ENCODE measurements at places on chromosomes 1 and 21. TPM values are rescaled to one million over a fixed set of nuclear protein-coding genes. Genes with fewer than 3 reads are reported as not detected.

DNA sequence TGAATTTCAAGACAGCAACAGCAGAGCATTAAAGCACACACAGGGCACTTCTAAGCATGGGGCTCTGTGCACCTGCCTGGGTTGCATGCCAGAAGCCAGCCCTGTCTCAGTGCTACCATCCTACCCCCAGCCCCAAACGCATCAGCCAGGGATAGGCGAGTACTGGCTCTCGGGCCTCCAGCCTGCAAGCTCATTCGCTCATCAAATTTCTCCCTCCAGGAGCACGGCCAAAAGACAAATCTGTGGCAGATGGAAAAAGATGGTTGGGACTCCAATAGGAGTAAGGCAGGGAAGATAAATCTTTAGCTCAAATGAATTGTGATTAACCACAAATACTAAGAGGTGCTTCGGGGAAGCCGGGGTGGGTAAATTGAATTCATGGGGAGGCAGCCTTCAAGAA, 189.6 kb downstream of the KAZN start:
- no peak for DNase-seq

- DNase-seq, result no peak
These were observed 211.9 kb downstream of the NPHP4 start for GRCh38 chr1:5780324-5780716.

DNA sequence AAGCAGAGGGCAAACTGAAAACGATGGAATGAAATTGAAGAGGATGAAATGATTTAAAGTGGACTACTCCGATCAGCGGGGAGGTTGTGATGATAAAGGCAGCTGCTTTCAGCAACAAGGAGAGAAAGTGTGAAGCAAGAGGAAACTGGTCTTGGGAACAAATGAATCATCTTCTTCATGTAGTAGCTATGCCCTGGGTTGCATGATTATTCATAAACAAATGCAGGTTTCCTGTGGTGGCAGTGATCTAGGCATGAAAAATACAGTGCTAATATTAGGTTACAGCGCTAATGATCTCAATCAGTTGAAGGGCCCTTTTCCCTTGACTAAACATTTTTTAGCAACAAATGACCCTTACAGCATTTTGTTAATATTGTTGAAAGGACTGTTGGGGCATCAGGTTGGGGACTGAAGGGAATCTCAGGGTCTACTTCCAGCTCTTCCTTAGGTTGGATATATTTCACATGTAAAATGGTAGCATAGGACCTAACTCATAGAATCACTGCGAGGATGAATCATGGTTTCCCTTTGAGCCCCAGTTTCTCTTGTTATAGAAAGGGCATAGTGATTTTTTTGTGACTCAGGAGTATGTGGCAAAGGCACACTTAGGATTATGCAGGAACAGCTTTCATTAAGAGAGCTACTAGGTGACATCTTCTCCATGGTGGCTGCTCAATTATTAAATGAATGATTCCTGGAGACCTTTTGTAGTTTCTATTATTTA, 1.9 kb upstream of the ZFYVE9 start:
- DNase-seq, result no peak

GRCh38 chr1:153400244-153400643, 9.4 kb upstream of the S100A8 start:
- DNase-seq, result no peak

GRCh38 chr1:167755654-167756053, 33.9 kb downstream of the MPZL1 start:
- no peak for DNase-seq

DNA sequence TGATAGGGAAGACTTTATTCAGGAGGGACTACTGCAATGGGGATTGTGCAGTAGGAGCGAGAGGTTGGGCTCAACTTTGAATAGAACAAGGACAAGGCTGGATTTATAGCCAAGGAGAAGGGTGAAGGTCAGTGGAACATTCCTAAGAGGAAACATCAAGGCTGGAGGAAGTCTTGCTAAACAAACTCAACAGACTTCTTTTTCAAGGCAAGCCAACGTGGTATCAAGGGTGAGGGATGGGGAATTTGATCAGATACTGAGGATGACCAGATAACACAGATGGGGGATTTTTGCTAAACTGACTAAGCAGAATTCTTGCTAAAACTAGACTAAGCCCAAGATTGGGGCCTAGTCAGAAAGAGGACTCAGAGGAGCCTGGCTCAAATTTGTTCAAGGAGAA, 107.3 kb downstream of the DUSP10 start:
- no peak for DNase-seq

DNA sequence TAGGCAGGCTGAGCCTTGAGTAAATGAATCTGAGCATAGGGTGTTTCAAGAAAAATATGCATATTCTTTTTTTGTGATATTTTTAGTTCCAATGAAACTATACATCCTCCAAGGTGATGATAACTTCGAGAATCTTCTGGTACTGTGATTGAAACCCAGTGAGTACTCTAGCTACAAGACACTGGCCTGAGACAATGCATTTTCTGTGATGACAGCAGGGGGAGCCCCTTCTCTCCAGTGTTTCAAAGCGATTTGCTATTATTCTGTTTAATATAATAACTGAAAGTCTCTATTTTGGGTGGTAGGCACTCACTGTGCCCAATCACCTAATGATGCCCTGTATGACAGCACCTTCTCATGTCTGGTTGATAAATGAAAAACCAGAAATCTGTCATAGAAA, 12.1 kb downstream of the IRF2BP2 start:
- DNase-seq, result no peak

GRCh38 chr1:32702599-32703478, at the start of gene SYNC:
SYNC (minus strand) TSS chr1:32702770; CDS start chr1:32702660, 110 bp downstream.
- no peak for DNase-seq

DNA sequence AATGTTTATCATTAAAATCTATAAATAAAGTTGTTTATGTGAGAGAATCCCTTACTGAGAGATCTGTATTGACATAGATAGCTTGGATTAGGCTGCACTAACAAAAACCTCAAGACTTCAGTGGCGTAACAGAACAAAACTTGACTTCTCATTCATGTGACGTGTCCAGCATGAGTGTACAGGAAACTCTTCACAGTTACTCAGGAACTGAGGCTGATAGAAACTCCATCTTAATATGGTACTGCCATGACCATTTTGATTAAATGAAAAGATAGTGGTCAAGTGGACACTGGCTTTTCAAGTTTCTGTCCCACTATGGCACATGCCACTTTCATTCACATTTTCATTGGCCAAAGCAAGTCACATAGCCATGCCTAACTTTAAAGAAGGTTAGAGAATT, 3.7 kb downstream of the ST3GAL3 start:
- DNase-seq, result no peak

Gene FCRL1
- total RNA-seq, result not detected

Gene SPRR2F
- total RNA-seq, result 1,391 TPM

Gene TMEM39B
- 5.6 TPM for total RNA-seq

Gene AMY2A
- not detected for total RNA-seq

Gene ADORA3
- 0.92 TPM for total RNA-seq

Gene PTPN22
- 1.1 TPM for total RNA-seq

Gene SAMD11
- 0.95 TPM for total RNA-seq

Gene WNT3A
- total RNA-seq, result 2.7 TPM
